GM23248 (cell line): ENCODE measurements at places on chromosomes 4 and X. TPM values are rescaled to one million over a fixed set of nuclear protein-coding genes. Genes with fewer than 3 reads are reported as not detected.

DNA sequence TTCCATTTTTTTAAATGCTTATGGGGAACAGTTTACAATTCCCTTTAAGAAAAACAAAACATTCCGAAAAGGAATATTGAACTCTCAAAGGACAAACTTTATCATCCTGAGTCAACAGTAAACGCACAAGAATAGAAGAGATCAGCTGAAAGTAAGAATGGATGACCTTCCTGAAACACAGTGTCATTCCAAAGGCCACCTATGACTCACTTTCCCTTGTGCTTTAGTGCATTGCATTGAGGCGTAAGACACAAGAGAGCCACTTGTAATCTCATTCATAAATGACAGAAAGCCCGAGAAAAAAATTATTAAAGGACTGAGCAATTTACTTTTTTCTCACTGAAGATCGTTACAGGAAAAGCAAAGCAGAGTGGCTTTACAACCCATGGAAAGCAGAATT is 1062.4 kb upstream of the DIAPH2 start:
- no peak overlapping the region for H3K27ac ChIP-seq
- no peaks in the 10 kb centered on the region for H3K27me3 ChIP-seq
- DNase-seq = no peak
- H3K4me3 ChIP-seq = no peak overlapping the region

The PAGE4 gene
- total RNA-seq = not detected in 2 replicates

DNA sequence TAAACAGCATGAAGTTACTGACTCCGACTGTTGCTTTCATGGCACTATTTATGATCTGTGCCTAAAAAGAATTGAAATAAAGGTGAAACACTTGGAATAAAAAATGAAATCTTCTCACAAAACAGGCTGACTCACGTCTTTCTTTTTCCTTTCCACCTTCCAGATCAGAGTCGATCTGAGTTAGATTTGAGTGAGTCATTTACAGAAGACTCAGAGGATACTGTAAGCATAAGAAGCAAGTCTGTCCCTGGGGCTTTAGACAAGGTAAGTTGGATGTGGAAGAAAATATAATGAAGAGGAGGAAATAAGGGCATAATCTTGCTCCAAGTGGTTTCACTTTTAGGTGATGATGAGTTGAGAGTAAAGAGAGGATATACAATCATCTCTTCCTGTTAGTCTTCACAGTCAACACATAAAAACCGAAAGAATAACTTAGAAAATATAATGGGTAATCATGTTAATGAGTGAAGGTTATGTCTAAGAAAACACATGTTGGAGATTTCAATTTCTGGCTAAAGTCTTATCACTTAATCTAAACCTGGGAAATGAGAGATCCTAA is 89.7 kb downstream of the SYTL5 start:
- no peaks in the 10 kb centered on the region for H3K4me1 ChIP-seq
- H3K4me3 ChIP-seq = no peak overlapping the region
- H3K27me3 ChIP-seq = no peaks in the 10 kb centered on the region
- peak; percentile 61 for DNase-seq
- no peak overlapping the region for H3K27ac ChIP-seq
- H3K36me3 ChIP-seq = no peaks in the 10 kb centered on the region

GRCh38 chr4:118680808-118681207 is 4.4 kb upstream of the METTL14 start:
- no peak overlapping the region for H3K4me3 ChIP-seq
- H3K27me3 ChIP-seq = no peaks in the 10 kb centered on the region
- no peak overlapping the region for H3K27ac ChIP-seq
- H3K4me1 ChIP-seq = no peaks in the 10 kb centered on the region
- no peaks in the 10 kb centered on the region for H3K36me3 ChIP-seq

DNA sequence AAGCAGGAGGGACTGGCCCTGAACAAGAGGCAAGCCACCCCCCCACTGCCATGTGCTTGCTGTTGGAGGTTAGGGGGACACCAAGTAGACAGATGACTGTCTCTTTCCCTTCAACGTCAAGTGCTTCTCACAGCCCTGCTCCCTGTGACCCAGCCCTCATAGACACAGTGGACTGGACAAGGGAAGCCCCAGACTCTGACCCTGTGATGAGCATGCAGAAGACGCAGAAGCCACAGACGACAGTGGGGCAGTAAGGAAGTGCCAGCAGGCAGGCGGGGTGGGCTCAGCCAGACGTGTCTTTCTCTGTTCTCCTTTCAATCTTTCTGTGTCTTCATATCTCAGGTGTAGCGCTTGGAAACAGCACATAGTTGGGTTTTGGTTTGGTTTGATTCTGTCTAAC is 2.4 kb upstream of the L1CAM start:
- H3K27ac ChIP-seq = no peak overlapping the region
- no peak for DNase-seq
- H3K27me3 ChIP-seq = no peaks in the 10 kb centered on the region; the same call in 1 of the 2 replicates
- H3K4me1 ChIP-seq = no peaks in the 10 kb centered on the region

GRCh38 chrX:133985164-133985966 is at the start of gene GPC3:
Gene GPC3, minus strand, starts transcription at chrX:133985594.
- no peaks in the 10 kb centered on the region for H3K27me3 ChIP-seq
- H3K27ac ChIP-seq = no peak within 1 kb of the TSS
- H3K36me3 ChIP-seq = no peaks in the 10 kb centered on the region
- no peaks in the 10 kb centered on the region for H3K4me1 ChIP-seq

- no peak overlapping the region for H3K4me3 ChIP-seq
- H3K4me1 ChIP-seq = no peaks in the 10 kb centered on the region
- no peak overlapping the region for H3K27ac ChIP-seq
- H3K36me3 ChIP-seq = no peaks in the 10 kb centered on the region
- H3K27me3 ChIP-seq = no peaks in the 10 kb centered on the region
These were observed 311.3 kb upstream of the EMCN start for GRCh38 chr4:100828986-100829685.

The MAGEC1 gene
- total RNA-seq = not detected in 2 replicates

The RXFP1 gene
- 2.9 and 3.1 TPM in 2 replicates for total RNA-seq

The ENAM gene
- not detected in 2 replicates for total RNA-seq

The STK32B gene
- total RNA-seq = 6.1 and 6.4 TPM in 2 replicates

GRCh38 chrX:132489578-132490419 is 961 bp upstream of the MBNL3 start:
- peak overlapping the region; percentile 90 for H3K4me3 ChIP-seq
- 0 out of 2 replicates have a peak, but pooled peaks cover 4% of the 10 kb centered on the region for H3K4me1 ChIP-seq
- 0 out of 2 replicates have a peak, but pooled peaks cover 8% of the 10 kb centered on the region for H3K27me3 ChIP-seq
- no peak overlapping the region for H3K27ac ChIP-seq

DNA sequence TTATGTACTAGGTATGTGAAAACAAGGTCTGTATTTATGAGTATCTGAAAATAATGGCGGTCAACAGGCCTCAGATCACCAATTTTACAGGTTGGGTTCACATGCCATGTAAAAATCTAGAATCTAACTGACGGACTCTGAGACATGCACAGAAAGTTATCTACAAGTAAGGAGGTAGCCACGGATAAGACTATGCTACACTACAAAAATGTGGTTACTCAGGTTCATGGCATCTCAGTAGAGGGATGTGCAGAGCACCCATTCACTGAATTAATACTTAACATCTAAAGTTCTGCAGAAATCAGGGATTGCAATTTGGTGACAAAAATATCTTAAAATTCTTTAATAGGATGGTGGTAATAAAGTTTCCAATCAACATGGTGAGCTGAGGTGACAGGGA is 155.9 kb downstream of the APBB2 start:
- peaks cover 23% of the 10 kb centered on the region for H3K4me1 ChIP-seq
- no peaks in the 10 kb centered on the region for H3K27me3 ChIP-seq
- H3K36me3 ChIP-seq = no peaks in the 10 kb centered on the region
- peak; percentile 26 for DNase-seq
- no peak overlapping the region for H3K27ac ChIP-seq
- no peak overlapping the region for H3K4me3 ChIP-seq

GRCh38 chr4:13054420-13054970 is 429.6 kb downstream of the RAB28 start:
- DNase-seq = no peak
- no peak overlapping the region for H3K27ac ChIP-seq
- H3K4me3 ChIP-seq = no peak overlapping the region
- no peaks in the 10 kb centered on the region for H3K27me3 ChIP-seq

The CYBB gene
- not detected in 2 replicates for total RNA-seq
